ENCODE measurements at places on chromosomes 5 and 9.

- no peak overlapping the region for H3K27ac ChIP-seq
- no peak overlapping the region for H3K4me3 ChIP-seq
Measured at GRCh38 chr9:98678244-98678842, 30.4 kb downstream of the GABBR2 start.

DNA sequence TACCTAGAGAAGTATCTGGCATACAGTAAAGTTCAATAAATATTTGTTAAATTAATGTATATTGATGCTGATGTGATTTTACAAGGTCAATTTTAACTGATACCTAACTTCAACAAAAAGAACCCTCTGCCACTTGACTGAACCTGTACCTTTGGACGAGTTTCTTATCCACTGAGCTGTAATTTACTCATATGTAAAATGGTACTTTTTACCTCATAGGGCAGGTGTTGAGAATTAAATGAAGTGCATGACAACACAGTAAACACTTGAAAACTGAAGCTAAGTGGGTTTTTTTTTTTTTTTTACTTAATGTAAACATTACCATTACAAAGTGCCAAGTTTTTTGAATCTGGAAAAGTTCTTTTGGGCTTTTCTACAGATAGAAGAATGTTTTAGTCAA is 15.4 kb downstream of the NIPSNAP3B start:
- H3K36me3 ChIP-seq = no peaks in the 10 kb centered on the region
- no peaks in the 10 kb centered on the region for H3K4me1 ChIP-seq
- no peaks in the 10 kb centered on the region for H3K27me3 ChIP-seq
- H3K27ac ChIP-seq = no peak overlapping the region

GRCh38 chr9:35869621-35870216 is 482 bp downstream of the OR13J1 start:
- H3K4me3 ChIP-seq = no peak overlapping the region
- no peaks in the 10 kb centered on the region for H3K36me3 ChIP-seq
- no peak overlapping the region for H3K27ac ChIP-seq
- DNase-seq = no peak

GRCh38 chr5:81787474-81788242 is 36.8 kb upstream of the SSBP2 start:
- no peaks in the 10 kb centered on the region for H3K4me1 ChIP-seq
- H3K27ac ChIP-seq = no peak overlapping the region
- no peaks in the 10 kb centered on the region for H3K36me3 ChIP-seq
- no peak overlapping the region for H3K4me3 ChIP-seq

- no peak for DNase-seq
- no peaks in the 10 kb centered on the region for H3K36me3 ChIP-seq
- H3K27ac ChIP-seq = no peak overlapping the region
- H3K4me1 ChIP-seq = no peaks in the 10 kb centered on the region
Measured at GRCh38 chr5:53006911-53007890, 18.0 kb downstream of the ITGA2 start.

DNA sequence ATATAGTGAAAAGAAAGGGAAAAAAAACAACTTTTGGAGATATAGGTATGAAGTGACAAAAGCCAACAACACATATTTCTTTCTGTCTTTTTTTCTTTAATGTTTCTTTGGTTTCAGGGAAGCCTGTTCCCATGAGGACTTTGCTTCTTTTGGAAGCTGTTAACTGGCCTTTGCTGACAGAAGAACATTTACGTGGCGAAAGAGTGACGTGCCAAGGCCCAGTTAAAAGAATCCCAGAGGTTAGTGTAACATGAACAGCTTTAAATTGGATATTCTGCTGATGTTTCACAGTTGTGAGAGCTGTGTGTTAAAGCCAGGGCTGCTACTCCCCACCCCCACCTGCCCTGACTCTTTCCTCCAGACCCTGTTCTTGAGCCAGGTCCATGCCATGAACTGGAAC is 275.9 kb downstream of the CRB2 start:
- no peaks in the 10 kb centered on the region for H3K4me1 ChIP-seq
- no peaks in the 10 kb centered on the region for H3K27me3 ChIP-seq
- no peak overlapping the region for H3K27ac ChIP-seq
